NCI-H2081 treated with DMSO at 0.1 percent for 48 hours (cell line): ENCODE measurements at places on chromosomes 4 and X.

GRCh38 chr4:155591738-155592143 is 74.9 kb upstream of the GUCY1A1 start:
- no peak for DNase-seq

DNA sequence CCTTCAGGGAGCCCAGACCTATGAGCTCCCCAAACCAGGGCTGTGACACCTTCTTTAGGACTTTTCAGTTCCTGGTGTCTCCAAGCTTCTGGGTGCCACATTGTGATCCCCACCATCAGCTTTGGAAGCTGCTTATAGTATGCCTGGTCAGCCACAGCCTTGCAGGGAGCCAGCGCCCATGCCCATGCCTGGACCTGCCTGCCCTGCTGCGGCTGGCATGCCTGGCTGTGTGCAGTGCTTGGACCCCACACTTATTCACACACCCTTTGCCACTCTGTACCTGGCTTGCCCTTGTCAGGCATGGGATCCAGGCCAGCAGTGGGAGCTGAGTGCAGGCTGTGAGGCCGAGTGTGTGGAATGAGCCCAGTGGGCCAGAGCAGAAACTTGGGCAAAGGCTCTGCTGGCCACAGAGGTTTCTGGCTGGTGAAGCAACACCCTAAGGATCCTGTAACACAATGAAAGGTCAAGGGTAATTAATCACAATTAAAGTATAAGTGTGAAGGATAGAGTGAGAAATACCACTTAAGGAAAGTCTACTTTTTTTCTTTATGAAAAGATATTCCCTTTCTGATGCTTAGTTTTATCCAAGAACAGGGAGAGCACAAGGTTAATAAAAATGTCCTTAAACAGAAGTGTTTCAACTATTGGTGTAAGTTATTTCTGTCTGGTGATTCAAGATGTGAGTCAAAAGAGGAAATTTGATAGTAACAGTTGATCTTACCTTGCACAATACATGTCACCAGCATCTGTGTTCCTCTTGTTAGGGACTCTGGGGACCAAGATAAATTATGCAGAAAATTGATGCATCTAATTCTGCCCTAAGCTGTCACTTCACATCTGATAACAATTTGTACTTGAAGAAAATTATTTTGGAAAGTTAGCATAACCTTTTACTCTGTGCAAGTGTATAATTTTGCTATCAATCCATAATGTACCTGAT is 161.8 kb downstream of the FAM47A start:
- no peak for DNase-seq

DNA sequence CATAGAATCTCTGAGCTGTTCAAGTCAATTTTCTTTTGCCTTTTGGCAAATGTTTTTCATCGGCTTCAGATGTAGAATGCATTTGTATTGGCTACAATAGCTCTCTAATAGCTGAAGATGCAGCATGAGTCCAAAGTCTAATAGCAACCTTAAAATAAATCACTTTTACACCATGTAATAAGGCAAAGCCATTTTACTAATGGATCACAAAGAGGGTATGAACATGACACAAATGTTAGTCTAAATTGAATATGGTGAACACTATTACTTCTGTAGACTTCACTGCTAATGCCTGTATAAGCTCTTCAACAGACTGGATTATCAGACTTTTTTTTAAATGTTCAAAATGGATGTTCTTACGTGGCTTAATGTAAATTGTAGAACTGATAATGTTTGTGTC is 645.3 kb downstream of the TLL1 start:
- peak; percentile 81 for DNase-seq

DNA sequence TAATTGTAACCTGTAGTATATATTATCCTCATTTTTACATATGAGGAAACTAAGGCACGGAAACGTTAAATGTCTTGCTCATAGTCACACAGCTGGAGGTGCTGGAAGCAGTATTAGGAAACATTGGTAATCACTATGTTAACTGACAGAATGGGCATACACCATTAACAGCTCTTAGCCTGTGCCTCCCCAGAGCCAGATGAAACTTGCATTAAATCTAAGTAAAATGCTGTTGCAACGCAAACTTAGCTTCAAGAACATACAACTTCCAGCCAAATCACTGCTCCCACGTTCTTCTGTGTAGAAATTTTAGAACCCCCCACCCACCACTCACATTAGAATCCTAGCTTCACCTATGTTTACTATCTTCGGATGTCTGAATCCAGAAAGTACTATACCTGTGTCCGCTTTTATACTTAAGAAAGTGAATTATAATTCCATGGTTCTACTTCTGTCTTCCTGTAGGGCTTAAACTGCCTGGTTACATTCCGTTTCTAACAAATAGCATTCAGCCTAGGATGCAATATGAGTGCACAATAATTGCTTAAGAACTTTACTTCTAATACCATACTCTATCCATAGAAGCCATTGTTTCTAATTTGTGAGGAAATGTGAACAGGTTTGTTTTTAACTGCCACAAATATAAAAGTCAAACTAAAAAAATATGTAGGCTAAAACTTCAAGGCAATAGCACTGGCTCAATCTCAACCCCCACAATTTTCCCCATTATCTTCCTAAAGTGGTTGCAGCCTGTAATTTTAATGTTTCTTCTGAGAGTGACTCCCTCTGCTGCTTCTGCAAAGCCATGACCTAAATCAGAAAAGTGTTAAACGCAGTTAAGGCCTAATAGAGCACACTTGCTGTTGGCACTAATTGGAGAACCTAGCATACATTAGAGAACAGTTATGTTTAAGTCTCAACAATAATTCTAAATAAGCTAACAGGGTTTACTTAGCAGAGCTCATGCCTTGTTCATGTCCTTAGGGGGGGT is 4.4 kb downstream of the UNC5C start:
- no peak for DNase-seq
